ENCODE measurements at places on chromosomes 6 and 20.
A peak's percentile ranks its signal among the peaks of the same experiment; 100 is the strongest.

DNA sequence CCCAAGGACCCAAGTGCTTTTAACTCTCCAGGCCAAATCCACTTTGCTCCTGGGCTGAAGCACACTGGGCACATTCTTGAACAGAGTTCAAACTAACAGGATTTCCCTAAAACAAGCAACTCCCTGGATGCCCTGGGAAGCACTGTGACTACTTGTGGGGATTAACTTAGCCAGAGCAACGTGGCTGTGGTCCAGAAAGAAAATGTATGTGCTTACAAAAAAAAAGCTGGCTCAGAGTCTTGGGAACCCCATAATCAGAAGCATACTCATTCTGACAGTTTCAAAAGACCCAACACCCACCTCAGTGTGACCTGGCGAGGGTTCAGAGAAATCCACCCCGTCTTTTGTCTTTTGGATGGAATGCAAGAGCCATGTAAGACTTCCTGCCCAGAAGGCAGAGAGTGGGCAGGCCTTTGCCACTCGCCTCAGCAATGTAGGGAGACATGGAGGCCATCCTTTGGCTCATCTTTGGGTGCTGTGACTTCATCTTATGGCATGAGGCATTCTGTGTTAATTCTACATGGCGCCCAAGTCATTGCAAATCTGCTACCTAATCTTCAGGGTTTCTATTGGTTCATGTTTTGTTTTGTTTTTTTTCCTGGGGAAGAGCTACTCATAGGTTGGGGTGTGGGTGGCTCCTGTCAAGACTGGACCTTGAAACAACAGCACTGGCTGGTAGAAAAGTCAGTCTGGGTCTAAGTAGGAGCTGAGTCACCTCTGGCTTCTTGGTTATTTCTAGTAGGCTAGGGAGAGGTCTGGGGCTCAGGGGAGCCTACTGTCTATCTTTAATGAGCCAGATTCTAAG is 248.6 kb upstream of the SUPT3H start:
- no peak for DNase-seq

GRCh38 chr20:44501448-44501847 is 20.4 kb downstream of the SERINC3 start:
- DNase-seq, result no peak

GRCh38 chr6:128841518-128841917 is 41.4 kb upstream of the LAMA2 start:
- no peak for DNase-seq

DNA sequence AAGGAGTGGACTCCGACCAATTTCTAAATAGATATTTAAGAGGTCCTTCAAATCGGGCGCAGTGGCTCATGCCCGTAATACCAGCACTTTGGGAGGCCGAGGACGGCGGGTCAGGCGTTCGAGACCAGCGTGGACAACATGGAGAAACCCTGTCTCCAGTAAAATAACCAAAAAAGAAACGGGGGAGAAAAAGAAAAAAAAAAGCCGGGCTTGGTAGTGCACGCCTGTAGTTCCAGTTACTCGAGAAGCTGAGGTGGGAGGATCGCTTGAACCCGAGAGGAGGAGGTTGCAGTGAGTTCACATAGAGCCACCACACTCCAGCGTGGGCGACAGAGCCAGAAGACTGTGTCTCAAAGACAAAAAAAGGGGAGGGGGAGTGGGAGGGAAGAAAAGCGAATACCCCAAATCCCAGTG is 53.3 kb upstream of the HFE start:
- DNase-seq, result no peak

DNA sequence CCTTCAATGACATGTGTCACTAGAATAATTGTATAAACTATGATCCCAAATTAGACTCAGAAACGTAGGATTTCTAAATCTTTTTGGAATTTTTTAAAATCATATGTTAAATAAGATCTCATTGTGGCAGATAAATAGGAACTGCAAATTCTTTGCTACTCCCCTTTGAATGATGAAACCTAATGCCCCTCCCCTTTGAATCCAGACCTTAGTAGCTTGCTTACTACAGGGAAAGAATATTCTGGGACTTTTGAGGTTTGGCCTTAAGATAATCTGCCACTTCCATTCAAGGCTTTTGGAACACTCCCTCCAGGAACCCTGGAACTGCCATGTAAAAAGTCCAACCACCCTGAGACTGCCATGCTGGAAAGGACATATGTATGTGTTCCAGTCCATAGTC is 7.1 kb downstream of the TDP2 start:
- no peak for DNase-seq

- no peak for DNase-seq
These were observed 292.0 kb upstream of the JARID2 start for GRCh38 chr6:14953836-14954235.

DNA sequence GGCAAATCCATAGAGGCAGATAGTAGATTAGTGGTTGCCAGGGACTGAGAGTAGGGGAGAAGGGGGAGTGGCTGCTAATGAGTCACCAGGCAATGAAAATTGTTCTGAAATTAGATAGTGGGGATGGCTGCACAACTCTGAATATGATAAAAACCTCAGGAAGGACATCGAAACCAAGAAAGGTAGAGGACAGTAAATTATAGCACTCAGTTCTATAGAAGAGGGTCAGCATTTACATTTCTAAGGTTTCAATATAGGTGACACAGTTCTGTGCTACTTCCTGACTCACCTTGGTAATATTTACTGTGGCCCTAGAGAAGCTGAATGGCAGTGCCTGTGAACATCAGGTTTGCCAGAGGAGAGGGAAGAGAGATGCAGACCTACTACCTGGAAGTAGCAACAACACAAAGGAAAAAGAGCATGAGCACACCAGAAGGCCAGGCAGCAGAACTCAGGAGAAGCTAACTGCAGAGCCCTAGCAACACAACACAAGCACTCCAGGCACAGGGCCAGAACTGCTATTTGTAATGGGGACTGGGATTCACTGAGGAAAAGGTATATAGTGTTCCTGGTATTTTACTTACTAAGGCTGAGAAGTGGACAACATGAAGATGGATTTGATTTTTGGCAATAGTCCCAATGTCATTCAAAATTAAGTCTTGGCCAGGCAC is 75.9 kb downstream of the PLCG1 start:
- DNase-seq, result no peak

- no peak for DNase-seq
These were observed 671.8 kb upstream of the GJE1 start for GRCh38 chr6:141460743-141461484.

GRCh38 chr20:44212792-44213191 is 2.2 kb upstream of the OSER1 start:
- DNase-seq, result no peak

- no peak for DNase-seq
These were observed 485 bp upstream of the RTF2 start for GRCh38 chr20:56467968-56468315.

- no peak for DNase-seq
These were observed 22.1 kb upstream of the OVOL2 start for GRCh38 chr20:18079756-18080353.

GRCh38 chr6:166293731-166294584 is 14.2 kb downstream of the PRR18 start:
- DNase-seq, result no peak

GRCh38 chr20:51430198-51430950 is 112.1 kb downstream of the NFATC2 start:
- no peak for DNase-seq

GRCh38 chr6:139764498-139764986 is 390.1 kb upstream of the CITED2 start:
- peak; percentile 94 for DNase-seq

- no peak for DNase-seq
These were observed 81.7 kb downstream of the FAM217A start for GRCh38 chr6:3997177-3997770.

GRCh38 chr6:156925718-156926607 is 148.8 kb downstream of the ARID1B start:
- no peak for DNase-seq

- DNase-seq, result no peak
These were observed 63.4 kb downstream of the TXNDC5 start for GRCh38 chr6:7846966-7847818.

DNA sequence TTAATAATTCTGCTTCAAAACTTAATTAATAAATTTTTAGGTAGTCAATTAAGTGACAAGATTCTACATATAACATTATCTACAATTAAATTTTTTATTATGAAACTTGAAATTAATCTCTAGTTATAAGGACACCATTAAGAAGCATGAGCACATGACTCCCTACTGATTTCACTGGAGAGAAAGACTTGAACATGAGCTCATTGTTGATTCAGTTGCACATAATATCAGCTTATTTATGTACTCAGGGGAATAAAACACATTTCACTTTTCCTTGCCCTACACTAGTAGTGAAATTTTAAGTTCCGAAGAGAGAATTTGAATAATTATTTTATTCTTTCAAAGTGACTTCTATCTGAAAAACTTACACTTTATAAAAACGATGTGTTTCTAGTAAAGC is 370.2 kb upstream of the EPHA7 start:
- no peak for DNase-seq

DNA sequence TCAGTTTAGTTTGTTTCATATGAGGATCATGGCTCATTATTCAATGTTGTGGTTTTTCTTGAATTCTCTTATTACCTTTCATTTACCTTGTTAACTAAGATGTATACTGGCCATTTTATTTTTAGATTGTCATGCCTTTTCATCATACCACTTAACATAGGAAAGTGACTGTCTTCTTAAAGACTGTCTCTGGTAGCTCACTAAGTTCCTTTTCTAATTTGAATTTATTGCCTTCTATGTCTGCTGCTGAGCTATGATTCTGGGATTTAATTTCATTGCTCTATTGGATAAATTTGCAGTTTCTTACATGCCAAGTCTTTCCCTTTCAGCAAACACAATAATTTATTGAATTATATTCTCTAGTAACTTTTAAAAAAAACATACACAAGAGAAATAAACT is 49.5 kb upstream of the ANKEF1 start:
- no peak for DNase-seq

All from kidney capillary endothelial cell (primary cell).